ENCODE measurements at places on chromosomes 11 and 22.

DNA sequence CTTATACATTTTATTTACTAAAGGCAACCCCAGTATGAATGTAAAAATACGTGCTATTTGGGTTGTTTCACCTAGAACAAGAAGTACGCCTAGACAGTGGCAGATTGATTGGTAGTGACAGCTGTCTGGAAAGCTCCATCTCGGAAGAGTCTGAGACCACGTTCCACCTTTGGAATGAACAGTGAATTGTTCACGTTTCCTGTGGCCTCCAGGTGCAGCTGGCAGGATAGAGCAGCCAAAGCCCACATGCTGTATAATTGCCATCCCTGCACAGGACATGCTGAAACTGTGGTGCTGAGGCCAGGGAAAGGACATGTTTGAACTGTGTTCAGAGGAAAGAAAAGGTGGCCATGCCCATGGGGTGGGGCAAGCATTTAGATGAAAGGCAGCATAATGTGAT lies 218.7 kb upstream of the MTNR1B start:
- DNase-seq, result no peak

DNA sequence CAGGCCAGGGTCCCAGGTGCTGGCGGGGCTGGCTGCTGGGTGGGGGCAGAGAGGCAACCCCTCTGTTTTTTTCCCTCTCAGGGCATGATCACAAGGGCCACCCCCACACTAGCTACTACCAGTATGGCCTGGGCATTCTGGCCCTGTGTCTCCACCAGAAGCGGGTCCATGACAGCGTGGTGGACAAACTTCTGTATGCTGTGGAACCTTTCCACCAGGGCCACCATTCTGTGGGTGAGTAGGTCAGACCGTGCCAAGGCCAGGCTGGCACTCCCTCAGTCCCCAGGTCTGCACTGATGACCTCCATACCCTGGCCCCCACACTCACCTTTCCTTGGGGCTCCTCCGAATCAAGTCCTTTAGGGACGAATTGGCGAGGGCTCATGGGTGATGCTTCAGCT lies 7.3 kb downstream of the TCN2 start:
- DNase-seq, result no peak

DNA sequence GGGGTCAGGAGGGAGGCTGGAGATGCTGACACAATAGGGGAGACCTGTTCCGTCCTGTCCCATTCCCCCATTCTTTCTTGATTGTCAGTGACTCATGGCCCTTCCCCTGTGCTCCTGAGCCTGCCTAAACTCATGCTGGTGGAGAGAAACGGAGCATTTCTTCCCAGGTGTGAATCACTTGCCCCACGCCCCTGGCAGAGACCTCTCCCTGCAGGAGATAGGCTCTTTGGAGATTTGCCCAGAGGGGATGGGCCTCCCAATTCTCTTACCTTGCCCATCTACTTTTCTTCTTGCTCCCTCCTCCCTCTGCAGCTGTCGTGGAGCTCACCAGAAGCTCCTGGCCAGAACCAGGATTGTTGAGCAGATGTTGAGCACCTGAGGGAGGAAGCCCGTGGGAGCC lies 121.9 kb upstream of the OR9Q1 start:
- no peak for DNase-seq

DNA sequence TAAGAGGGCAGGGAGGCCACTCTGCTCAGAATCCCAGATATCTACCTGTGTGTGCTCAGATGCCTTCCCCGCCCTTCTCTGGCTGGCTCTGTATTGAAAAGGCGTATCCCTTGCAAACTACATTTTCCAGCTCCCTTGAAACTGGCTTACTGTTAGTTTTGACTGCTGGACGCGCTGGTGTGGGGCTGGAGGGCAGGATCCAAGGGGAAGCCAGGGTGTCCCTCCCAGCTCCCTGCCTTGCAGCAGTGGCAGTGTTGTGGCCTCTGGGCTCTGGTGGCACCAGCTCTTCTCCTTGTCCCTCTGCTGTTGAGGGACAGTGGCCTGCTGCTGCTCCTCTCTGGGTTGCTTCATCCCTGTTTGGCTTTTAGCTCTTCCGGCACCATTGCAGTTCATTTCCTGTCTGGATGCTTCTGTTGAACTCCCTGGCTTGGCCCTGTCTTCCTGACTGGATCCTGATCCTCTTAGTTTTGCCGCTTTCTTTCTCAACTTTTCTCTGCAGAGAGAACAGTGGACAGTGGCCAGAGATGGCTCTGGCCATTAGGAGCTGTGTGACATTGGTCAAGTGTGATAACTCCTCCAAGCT lies 107.1 kb upstream of the PARVA start:
- no peak for DNase-seq

DNA sequence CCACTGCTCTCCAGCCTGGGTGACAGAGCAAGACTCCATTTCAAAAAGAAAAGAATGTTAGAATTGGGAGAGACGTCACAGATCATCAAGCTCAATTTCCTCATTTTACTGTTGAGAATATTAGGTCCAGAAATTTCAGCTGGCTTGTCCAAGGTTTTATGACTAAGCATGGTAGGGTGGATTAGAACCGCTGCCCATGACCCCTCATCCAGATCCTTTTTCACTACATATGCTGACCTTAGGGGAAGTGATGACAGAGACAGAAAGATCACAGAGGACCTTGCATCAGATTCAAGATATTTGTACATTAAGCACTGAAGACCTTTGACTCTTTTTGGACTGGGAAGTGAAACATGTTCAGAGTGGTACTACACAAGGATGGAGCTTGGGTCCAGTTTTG lies 134.5 kb downstream of the ADAMTS15 start:
- no peak for DNase-seq

- DNase-seq, result no peak
Observed at GRCh38 chr11:117523680-117524079, 196.0 kb downstream of the CEP164 start.

DNA sequence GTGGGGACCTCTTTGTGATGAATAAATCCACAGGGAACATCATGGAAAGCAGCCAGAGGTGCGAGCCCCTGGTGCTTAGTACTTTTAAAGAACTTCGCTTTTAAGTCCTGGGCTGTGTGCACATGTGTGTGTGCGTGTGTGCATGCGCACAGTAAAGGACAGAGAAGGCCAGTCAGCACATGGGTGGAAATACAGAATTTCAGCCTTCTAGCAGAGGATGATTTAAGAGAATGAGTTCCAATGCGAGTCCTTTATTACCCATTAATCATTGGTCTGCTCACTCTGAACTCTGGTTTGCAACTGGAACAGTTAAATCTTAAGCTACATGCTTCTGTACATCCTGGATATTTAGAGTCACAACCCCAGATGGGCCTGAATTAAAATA lies 18.9 kb downstream of the TEAD1 start:
- no peak for DNase-seq

DNA sequence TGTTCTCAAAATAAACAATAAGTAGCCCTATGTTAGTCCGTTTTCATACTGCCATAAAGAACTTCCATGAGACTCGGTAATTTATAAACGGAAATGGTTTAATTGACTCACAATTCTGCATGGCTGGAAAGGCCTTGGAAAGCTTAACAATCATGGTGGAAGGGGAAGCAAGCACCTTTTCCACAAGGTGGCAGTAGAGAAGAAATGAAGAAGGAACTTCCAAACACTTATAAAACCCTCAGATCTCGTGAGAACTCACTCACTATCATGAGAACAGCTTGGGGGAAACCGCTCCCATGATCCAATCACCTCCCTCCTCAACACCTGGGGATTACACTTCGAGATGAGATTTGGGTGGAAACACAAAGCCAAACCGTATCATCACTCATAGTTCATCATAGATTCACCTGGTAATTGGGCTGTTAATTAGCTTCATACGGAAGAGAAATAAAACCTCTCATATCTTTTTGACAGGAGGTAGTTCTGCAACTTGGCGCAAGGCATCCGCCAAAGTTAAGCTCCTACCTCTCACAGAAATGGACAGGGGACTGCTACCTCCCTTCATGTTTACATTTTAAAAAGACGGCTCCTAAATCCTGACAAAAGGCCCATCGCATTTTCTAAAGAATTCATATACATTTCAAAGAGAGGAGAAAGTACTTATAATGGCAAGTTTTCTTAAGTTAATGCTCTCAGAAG lies 49.0 kb downstream of the MUC15 start:
- no peak for DNase-seq

DNA sequence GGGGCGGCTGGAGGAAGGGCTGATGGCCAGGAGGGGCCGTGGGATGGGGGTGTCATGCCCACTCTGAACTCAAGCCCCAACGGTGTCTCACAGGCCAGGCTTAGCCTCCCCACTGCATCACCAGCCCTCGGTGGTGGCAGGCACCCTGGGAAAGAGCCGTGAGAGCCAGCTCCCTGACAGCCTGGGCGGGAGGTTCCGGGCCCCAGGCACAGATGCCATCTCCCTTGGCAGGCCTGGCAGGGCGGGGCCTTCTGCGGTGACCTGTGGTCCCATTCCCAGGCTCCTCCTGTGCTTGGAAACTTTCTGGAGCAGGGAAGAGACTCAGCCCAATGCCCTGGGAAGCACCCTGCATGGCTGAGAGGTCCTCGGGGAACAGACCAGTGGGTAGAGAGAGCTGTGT lies 4.8 kb downstream of the PHLDA2 start:
- DNase-seq, result no peak

Measured in GM12892 (cell line).